ENCODE measurements at places on chromosomes 7 and 10.
A peak's percentile ranks its signal among the peaks of the same experiment; 100 is the strongest.

DNA sequence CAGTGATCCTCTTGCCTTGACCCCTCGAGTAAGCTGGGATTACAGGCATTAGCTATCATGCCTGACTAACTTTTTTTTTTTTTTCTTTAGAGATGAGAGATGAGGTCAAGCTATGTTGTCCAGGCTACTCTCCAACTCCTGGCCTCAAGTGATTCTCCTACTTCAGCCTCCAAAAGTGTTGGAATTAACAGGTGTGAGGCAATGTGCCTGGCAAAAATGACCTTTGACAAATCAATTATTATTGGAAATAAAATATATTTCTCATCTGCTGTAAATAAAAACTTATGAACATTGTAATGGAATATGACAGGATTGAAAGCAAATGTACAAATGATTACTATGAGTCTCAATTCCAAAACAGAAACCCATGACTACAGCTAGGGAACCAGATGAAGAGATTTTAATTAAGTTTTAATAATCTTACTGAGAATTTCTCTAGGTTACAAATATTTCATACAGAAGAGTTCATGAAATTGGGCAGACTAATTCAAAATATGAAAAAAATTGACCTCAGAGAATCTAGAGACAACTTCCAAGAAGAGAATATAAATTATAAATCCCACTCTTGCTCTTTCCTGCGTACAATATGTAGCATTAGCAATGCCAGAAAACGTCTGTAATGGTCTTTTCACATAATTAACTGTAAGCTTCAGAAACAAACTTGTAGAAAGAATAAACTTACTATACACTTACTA, 414.7 kb downstream of the DGKB start:
- DNase-seq: no peak

DNA sequence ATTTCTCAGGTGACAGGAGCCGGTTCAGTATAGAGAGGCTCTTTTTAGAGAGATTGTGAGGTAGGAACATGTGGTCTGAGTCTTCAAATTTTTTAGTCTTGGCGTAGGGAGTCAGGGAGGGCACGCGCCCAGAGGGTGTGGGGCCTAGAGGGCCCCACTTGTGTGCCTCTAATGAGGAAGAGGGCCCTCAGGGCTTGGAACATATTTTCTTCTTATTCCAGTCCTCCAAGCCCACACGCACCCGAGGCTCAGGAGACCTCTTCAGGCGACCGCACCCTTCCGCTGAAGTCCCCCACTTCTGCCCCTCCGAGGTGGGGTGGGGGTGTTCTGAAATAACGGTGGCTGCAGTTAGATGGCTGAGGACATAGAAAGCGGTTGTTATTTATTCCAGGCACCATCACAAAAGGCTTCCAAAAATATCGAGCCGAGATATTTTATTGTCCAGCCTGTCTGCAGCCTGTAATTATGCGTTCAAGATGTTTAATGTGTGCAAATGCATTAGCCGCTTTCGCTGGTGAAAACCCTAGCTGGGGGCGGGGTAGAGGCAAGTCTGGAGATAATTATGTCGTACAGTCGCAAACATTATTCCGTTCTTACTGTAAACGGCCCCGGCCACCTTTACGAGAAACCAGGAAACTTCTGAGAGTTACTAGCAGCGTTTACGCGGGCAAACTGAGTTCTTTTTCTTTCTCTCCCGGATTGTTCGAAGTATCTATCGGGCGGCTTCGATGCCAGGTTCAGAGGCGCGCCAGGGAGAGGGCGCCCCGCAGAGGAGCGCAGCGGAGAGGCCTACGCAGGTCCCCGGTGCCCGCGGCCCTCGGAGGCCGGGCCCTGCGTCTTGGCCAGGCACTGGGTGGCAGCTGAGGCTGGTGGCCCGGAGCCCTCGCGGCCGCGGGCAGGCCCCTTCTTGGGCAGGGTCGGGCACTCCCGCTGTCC, 12.9 kb upstream of the HOXA13 start:
- peak; percentile 75 for DNase-seq

DNA sequence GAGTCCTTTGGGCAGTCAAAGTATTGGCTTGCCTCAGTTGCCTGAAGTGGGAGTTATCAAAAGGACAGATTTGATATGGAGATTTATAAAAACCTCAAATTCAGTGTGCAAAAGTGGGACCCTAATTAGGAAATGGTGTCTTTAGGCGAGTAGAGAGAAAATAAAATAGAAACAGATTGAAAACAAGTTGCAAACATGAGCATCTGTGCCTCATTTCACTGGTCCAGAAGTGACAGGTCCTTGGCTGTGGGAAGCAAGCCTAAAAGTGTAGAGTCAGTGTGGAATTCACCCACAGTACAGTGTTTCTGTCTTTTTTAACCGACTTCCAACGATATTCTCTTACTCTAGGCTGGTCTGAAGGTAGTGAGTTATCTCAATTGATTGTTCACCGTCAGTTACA, 51.2 kb downstream of the ST8SIA6 start:
- no peak for DNase-seq

DNA sequence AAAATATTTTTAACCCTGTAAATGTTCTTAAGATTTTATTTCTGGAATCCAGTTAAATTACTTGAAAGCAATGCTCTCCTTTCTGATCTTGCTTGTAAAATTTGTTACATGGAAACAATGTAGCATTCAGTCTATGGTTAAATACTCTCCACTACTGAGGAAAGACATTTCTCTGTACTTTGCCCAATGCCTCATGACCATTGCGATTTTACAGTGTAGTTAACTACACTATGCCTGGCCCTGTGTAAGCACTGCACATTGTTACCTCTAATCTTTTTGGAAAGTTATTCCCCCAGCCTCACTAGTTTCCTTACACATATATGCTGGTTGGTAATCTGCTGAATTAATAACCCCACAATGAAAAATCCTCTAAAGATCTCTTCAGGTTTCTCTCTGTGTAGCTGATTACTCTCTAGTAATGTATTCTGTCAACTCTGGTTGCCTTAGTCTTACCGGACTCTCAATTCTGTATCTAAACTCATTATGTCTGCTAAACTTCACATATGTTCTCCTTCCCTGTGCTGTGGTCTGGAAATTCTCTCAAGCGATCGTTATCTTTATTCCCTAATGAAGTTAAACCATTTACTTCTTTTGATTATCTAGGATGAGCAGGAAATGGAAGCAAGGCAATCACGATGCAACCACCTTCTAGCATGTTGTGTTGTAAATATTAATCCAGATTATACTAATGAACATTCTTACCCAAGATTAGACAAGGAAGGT, 58.7 kb upstream of the TMEM106B start:
- DNase-seq: no peak

DNA sequence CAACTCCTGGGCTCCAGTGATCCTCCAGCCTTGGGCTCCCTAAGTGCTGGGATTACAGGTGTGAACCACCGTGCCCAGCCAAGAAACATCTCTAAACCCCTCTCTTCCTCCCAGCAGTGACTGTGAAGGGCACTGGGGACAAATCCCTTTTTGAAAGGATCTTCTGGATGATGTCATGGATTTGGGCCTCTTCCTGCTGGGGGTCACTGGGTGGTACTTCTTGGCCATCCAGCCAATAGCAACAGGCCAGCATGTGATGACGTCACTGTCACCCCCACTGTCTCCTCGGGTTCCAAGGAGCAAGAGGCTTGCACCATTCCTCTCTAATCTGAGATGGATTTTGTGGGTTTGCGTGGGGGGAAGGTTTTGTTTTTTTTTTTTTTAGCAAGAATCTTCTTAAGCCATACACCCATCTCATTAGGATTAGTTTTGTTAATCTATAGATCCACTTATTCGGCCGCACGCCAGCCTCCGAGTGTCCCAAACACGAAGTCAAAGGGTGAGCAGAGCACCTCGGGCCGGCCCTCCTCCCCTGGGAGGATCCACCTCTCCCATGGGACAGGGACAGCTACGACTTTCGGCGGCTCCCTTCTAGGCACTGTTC, 29.4 kb upstream of the TNRC18 start:
- no peak for DNase-seq

DNA sequence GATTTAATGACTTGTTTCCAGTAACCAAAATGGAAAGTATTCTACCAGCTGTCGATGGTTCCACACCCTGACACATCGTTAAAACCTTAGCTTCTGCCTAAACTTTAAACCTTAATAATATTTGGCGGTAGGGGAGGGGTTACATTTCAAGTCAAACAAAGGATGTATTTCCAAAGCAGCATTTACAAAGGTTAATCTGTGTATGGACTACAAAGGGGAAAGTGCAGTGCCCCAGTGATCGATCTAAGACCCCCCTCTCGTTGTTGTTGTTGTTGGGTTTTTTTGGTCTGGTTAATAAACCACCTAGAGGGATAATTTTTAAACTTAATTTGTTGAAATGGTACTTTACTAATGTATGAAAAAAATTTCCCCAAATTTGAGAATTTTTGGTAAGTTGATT, 1.1 kb upstream of the STEAP2 start:
- no peak for DNase-seq

GRCh38 chr10:103493916-103494877, 692 bp downstream of the NEURL1 start:
- peak; percentile 47 for DNase-seq

GRCh38 chr10:80159166-80159873, 26.8 kb downstream of the PLAC9 start:
- DNase-seq: no peak

GRCh38 chr10:119567978-119568377, 25.5 kb upstream of the RGS10 start:
- DNase-seq: no peak

DNA sequence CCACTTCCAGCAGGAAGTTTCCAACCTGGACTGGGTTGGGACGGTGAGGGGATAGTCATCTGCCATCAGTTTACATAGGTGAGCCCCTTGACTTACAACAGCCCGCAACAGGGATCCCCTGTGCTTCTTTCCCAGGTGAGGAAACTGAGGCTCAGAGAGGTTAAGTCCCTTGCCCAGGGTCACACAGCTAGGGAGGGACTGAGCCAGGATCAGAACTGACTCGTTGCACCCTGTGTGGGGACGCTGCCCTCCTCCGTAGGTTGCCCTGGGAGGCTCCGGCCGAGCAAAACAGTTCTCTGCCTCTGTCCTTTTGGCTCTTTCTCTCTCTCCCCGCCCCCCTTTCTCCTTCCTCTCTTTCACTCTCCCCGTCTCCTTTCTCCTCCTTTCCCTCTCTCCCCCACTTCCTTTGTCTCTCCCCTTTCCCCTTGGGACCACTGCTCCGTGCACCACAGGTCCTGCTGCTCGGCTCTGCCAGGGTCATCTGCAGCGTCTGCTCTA, 117.4 kb upstream of the PPIF start:
- DNase-seq: no peak

- DNase-seq: no peak
Observed at GRCh38 chr10:99832439-99832838, 50.0 kb downstream of the ABCC2 start.

GRCh38 chr10:52297747-52298146, 16.3 kb upstream of the DKK1 start:
- no peak for DNase-seq

DNA sequence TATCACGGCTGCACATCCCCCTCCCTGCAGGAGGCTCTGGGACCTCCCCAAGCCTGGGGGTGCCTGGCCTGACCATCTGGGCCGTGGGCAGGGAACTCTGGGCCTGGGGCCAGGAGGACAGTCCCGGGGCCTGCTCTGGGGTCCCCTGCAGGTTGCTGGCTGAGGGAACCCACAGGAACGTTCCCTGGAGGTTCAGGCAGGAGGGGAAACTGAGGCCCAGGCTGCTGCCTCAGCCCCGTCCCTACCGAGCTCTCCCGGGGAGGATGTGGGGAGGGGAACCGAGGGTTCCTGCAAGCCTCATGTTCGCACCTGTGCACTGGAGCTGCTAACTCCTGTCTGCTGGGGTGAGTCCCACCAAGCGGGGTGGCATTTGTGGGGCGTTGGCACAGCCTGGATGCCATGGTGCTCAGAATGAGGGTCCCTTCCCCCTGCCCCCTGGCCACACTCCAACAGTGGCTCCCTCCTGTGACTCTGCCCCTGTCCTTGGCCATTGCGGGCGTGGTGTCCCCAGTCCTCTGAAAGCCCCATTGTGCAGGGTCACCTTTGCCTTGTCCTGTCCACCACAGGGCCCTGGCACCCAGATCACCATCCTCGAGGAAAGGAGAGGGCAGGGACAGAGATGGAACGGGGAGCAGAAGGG, 9.4 kb downstream of the ELFN1 start:
- no peak for DNase-seq

- DNase-seq: no peak
Observed at GRCh38 chr7:106552645-106553445, 108.1 kb downstream of the CCDC71L start.

DNA sequence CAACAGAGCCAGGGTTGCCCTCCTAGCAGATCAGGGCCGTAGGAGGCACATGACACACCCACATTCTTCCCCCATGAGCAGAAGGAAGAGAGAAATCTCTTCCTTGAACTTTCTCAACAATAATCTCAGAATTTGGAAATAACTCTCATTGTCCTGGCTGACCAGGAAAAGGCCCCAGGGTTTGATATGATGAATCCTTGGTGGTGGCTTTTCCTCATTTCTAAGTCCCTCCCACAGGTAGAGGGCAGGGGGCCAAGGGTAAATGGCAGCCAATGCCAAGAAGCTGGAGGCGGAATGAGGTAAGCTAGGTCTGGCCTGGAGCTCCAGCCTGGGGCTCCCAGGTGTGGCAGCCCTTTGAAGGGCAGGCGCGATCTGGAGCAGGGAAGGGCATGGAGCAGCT, 67.8 kb downstream of the GRB10 start:
- no peak for DNase-seq

GRCh38 chr10:68171539-68172080, 60.3 kb downstream of the ATOH7 start:
- DNase-seq: no peak

DNA sequence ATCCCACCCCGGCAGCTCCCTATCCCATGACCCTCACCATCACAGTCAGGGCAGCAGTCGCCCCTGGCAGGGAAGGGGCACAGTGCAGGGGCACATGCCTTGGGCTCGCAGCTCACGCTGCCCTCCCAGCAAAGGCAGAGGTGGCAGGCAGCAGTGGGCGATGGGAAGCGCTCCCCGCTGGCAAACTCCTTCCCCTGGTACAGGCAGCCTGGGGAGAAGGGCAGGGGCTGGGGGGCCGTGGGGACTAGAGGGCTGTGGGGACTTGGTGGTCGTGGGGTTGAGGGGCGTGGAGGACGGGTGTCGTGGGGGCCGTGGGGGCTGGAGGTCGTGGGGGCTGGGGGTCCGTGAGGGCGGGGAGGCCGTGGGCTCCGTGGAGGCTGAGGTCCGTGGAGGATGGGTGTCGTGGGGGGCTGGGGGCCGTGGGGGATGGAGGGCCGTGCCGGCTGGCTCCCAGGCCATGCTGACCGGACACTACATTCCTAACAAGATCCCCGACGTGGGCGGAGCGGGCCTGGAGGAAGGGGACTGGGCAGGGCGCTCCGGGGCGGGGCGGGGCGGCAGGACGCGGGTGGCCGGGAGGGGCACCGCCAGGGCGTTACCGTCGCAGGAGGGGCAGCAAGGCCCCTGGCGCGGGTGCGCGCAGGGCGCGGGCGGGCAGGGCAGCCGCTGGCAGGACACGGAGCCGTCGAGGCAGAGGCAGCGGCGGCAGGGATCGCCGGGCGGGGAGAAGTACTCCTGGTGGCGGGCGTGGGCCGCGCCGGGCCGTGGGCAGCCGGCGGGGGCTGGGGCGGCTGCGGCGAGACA, 20.0 kb downstream of the KCP start:
- no peak for DNase-seq

GRCh38 chr7:974172-974571, 1.2 kb downstream of the COX19 start:
- DNase-seq: no peak

All from right kidney (tissue), 9 donors.